ENCODE measurements at places on chromosomes 2 and 18. TPM values are rescaled to one million over a fixed set of nuclear protein-coding genes. Genes with fewer than 3 reads are reported as not detected.

- no peak for DNase-seq
Observed at GRCh38 chr18:76489081-76489480, 6.0 kb downstream of the ZNF516 start.

LIMS2 gene
- total RNA-seq: 3.8 TPM

DNA sequence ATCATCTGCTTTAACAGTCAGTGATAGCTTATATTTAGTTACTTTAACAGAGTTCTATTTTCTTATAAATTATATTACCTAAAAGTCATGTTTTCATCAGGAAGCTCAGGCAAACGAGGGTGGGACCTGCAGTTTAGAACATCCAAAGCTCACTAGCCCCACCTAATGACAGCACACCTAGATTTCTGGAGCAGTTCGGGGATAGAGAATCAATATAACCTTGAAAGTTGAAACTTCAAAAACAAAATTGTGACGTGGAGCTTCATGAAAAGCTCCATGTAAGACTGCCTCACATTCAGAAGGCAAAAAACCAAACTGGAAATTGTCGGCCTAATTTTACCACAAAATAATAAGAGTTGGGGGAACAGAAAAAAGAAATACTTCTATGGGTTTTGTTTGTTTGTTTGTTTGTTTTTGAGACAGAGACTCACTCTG, 185.9 kb upstream of the CCDC150 start:
- peak; percentile 58 for DNase-seq

TACR1 gene
- 1.0 TPM for total RNA-seq

CAPN14 gene
- 0.13 TPM for total RNA-seq

DNA sequence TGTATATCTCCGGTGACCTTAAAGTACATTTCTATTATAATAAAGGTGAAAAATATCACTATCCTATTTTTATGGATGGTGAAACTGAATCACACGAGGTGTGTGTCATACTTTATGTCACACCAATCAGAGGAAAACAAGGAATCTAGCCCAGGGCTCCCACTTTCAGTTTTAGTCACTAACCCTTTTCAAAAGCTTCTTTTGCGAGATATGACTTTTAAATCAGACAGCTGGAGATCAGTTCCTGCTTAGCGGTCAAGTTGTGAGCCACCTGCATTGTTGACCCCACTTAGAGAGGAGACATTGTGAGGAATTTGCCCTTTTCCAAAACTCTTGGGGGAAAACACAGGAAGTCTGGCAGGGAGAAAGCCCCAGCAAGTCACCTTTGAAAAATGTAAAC, 70.5 kb downstream of the CPS1 start:
- no peak for DNase-seq

- no peak for DNase-seq
Observed at GRCh38 chr18:75546964-75547363, 119.5 kb upstream of the SMIM21 start.

- no peak for DNase-seq
Observed at GRCh38 chr2:39608263-39608575, 57.5 kb upstream of the TMEM178A start.

DNA sequence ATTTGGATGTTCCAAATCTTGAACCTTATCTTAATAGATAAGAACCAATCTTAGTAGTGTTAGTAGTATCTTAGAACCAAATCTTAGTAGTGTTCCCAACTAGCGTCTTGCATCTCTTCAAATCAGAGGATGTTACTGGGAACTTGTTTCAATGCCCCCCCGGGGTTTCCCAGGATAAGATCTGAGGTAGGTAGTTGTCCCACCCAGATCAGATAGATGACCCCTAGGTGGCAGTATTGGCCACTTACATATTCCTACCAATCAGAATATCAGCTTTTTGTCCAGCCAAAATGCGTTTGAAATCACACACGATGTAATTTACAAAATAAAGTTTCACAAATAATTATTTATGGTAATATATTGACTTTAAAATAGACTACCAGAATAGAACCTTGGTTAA, 314.8 kb downstream of the MBD2 start:
- DNase-seq: no peak

- no peak for DNase-seq
Observed at GRCh38 chr2:27915874-27916273, 25.3 kb downstream of the BABAM2 start.

TMEM178A gene
- total RNA-seq: 4.8 TPM

DNA sequence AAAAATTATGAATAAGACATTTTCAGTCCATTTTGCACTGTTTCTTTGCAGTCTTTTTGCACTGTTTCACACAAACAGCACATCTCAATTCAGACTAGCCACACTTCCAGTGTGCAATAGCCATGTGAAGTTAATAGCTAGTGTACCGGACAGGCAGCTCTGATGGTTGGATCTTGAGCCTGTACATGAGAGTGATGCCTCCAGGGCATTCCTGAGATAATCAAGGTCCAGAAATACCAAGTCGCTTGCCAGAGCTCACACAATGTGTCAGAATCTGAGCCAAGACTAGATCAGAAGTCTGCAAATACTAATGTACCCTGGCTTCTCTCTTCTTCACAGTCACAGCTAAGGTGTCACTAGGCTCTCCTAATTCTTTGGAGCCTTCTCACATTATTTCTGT, 180.2 kb downstream of the OSR1 start:
- DNase-seq: no peak

FASTKD1 gene
- total RNA-seq: 33.7 TPM

ZAP70 gene
- 93.4 TPM for total RNA-seq

LRP1B gene
- total RNA-seq: 1.4 TPM

ATG16L1 gene
- 39.5 TPM for total RNA-seq

DNA sequence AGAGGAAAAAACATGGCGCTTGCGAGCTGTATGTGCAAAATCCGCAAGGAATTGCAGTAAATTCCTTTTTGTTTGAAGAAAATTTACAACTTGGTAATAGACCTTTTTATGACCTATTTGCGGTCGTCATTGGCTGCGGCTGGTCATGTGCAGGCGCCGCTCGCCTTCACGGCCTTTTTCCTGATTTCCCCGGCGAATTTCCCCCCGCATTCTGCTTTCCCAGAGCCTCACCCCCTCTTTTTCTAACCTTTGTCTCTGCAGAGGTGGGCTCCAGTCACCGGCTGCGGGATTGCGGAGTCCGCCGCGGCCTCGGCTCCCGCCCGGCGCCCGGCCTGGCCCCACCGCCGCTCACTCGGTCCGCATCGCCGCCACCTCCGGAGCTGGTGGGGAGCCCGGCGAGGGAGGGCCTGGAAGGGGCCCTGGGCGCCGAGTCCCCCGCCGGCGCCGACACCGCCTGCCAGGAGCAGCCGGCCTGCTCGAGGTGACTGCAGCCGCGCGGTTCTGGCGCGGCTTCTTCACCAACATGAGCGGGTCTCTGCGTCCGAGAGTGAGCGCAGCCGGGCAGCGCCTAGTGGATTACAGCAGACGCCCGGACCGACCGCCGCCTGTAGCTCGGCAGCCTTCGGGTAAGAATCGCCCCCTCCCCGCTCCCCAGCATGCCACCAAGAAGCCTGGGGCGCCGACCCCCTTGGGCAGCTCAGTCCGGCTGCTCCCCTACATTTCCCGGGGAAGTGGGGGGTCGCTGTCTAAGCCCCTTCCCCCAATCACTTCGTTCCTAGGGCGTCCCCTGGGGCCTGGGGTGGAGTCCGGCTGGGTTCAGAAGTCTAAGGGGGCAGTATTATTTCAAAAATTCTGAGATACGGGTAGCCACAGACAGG, 7.1 kb downstream of the HOXD8 start:
- DNase-seq: no peak

GRCh38 chr2:133249362-133249761, 318.9 kb downstream of the NCKAP5 start:
- no peak for DNase-seq

GRCh38 chr2:182558564-182558963, 131.7 kb upstream of the PDE1A start:
- no peak for DNase-seq

DNA sequence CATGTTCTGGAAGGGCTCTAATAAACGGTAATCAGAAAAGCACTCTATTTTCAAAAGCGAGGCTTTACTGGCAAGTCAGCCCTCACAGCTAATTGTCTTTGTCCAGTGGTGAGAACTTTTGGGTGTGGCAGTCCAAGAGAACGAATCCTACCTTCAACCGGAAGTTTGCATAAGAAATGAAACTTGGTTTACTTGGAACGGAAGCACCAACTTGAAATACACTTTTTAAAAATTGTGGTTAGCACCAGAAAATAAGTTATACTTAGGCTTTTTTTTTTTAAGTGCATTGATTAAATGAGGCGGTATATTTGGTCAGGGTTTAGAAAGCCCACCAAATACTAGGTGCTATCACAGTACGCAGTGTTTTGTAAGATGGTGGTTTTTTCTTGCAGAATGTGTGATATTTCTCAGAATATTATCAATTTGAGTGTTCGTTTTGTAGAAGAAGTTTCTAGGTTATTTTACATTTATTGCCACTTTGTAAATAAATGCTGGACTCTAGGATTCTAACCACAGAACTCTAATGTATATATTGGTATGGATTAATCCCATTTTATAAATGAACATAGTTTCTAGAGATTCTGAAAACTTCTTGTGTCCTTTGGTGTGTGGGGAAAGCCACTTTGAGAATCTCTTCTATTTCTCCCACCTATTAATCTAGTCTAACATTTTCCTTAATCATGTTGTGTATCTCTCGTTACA, 1.2 kb downstream of the MYL12A start:
- no peak for DNase-seq

- no peak for DNase-seq
Observed at GRCh38 chr18:68757126-68757525, 40.8 kb upstream of the CCDC102B start.

DNA sequence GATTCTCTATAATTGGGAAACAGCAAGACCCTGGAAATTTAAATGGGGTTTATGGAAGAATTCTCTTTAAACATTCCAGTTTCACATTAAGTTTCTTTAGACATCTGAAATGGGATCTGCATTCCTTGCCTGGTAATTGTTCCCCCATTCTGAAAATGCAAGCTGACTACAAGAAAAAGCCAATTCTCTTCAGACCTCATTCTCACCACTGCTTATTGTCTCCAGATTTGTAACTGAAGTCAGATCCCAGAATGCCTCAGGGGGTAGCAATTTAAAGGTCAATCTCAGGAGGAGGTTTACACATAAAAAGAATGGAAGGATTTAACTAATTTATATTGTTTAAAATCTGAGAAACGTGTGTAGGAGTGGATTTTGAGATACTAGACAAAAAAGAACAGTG, 41.2 kb downstream of the COL3A1 start:
- DNase-seq: no peak

- no peak for DNase-seq
Observed at GRCh38 chr2:125424266-125424785, 1231.6 kb upstream of the GYPC start.

QPCT gene
- 50.6 TPM for total RNA-seq

EML6 gene
- 0.90 TPM for total RNA-seq

DNA sequence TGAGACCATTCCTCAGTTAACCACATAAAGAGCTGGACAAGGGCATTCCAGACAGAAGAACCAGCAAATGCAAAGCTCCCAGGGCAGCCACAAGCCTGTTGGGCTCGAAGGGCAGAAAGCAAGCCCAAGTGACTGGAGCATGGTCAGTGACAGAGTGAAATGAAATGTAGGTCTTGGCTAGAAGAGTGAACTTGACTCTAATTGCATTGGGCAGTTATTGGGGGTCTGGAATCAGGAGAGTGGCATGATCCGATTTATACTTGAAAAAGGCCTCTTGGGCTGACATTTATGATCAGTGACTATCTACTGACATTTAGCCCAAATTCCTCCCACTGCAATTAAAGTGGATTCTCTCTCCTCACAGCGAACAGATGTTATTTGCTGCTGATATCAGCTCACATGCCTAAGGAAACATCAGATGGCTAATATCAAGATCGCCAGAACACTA, 152.5 kb upstream of the KLF7 start:
- no peak for DNase-seq

DNA sequence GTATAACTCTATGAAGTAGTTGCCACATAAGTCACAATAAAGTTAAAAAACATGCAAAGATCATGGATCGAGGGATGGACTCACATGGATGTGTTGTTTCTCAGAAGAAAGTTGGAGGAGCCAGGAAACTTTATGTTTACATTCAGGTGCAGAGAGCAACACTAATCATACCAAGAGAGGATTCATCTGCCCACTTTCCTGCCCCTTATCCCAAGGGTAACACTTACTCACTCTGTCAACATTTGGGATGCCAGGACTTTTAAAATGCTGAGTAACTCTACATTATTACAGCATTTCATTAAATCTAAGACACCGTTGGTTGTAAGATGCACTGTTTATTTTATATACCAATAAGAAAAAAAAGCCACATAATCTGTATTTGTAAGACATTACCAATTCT, 170.4 kb downstream of the KCNE4 start:
- DNase-seq: no peak

DNA sequence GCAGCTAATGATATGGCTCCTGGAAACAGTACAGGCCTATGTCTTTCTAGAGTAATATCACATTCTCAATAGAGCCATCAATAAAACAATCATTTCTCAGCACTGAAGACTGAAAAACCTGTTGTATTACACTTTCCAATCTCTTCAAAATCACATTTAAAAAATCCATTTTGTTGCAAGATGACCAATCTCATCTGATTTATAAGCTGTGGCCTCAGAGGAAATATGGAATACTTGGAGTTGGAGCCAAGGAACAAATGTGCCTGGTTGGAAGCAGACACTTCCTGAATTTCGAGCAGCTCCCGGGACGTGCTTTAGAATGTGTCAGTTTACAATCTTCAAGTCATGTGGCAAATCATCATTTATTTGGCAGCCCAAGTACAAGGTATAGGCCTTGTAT, 114.5 kb downstream of the ADCYAP1 start:
- DNase-seq: no peak

SLC4A3 gene
- total RNA-seq: 2.1 TPM

DNA sequence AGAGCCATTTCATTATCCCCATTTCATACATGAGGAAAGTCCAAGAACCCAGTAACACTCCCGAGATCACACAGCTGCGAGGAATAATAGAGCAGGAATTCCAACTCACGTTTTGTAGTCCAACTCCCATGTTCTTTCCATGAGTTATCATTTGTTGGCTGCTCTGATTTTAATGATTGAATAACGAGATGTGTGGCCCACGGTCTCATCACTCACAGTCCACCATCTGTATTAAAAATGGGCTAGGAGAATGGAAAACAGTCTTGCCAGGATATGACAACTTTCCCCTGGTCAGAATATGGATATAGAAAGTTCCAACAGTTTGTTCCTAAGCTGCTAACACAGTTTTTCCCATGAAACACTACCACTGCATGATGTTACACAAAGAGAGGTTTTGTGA, 147.5 kb downstream of the METTL4 start:
- no peak for DNase-seq

GRCh38 chr2:142041996-142042395, 88.8 kb downstream of the LRP1B start:
- no peak for DNase-seq

DAW1 gene
- 1.6 TPM for total RNA-seq

MAL gene
- total RNA-seq: not detected

DNA sequence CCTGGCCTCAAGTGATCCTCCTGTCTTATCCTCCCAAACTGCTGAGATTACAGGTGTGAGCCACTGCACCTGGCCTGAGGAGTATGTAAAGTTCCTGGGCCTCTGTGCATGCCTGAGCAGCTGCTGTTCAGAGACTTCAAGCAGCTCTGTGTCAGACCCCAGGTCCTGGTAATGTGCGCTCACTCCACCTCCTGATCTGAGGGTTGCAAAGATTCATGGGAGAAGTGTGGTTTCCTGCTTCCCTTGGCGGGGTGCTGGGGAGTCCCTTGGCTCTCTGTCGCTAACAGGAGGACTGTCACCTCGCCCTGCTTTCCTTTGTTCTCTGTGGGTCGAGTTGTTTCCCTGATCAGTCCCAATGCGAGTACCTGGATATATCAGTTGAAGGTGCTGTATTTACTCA, 8.6 kb upstream of the IL36A start:
- no peak for DNase-seq

C1QL2 gene
- not detected for total RNA-seq

SOCS6 gene
- 23.7 TPM for total RNA-seq

ZNF385B gene
- total RNA-seq: 0.49 TPM

GATA6 gene
- total RNA-seq: 23.8 TPM

UGT1A3 gene
- not detected for total RNA-seq

All from endothelial cell (in vitro differentiated cells).